Right cardiac atrium (tissue), 5 donors: ENCODE measurements at places on chromosomes 3 and 15. TPM values are rescaled to one million over a fixed set of nuclear protein-coding genes. Genes with fewer than 3 reads are reported as not detected.

DNA sequence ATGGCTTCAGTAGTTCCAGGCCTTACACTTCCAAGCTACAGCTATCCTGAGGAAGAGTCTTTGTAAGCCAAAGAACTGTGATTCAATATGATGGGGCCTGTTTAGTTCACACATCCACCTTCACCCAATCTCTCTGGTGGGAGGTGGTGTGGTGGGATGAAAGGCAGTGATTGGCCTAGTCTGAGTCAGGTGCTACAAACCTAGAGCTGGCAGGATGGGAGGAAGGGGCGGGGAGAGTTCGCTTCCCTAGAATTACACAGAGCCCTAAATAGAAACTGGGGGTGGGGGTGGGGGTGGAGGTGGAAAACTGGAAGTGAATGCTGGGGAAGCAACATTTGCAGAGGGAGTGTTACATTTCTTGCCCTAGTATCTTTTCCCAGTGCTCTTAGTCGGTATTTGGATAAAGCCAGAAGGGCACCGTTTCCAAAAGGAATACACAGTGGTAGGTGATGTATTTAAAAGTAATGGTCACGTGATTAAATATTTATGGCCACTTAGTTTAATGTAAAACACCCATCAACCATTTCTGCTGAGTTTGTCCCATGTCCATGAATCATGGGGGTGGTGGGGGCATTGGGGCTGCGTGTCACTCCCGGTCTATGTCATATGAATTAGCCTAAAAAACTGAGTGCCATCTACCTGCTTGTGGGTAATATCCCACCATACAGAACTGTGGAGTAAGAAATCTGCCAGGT is 247.6 kb upstream of the PROK2 start:
- no peak for DNase-seq

GRCh38 chr3:49434731-49435130 is 5.6 kb upstream of the NICN1 start:
- DNase-seq, result no peak

DNA sequence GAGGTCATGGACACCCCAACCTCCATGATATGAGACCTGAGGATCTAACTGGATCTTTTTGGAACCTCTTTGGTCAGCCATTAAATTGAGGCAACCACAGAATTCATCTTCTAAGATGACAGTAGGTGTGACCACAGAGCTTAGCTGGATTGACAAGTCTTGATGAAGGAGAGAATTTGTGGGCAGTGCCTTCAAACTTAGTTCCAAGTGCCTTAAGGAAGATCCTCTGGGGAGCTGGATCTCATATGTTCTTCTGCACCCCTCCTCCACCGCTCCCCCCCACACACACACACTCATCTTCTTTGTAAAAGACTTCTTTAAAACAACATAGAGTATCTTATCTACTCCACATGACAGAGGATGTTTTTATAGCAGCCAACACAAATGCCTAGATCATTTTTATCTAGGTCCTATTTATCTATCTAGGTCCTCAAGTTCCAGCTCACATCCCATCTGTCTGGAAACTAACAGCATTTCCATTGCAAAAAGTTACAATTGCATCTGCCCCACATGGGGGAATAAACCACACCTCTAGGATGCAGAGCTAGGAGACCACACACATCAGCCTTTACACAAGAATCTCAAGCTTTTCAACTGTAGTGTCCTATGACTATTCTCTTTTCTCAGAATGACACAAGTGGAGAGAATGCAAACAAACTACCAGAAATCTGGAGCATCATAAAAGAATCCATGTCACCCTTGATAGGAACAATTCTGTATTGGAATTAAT is 37.4 kb downstream of the WWTR1 start:
- DNase-seq, result no peak

- DNase-seq, result no peak
These were observed 263.4 kb downstream of the MCTP2 start for GRCh38 chr15:94494732-94495131.

The CPNE9 gene
- not detected for total RNA-seq

GRCh38 chr3:179297971-179298725 is 24.7 kb upstream of the ZNF639 start:
- DNase-seq, result no peak

GRCh38 chr3:168187233-168187632 is 91.5 kb upstream of the GOLIM4 start:
- no peak for DNase-seq

- no peak for DNase-seq
These were observed 29.4 kb upstream of the WNT5A start for GRCh38 chr3:55516392-55517030.

DNA sequence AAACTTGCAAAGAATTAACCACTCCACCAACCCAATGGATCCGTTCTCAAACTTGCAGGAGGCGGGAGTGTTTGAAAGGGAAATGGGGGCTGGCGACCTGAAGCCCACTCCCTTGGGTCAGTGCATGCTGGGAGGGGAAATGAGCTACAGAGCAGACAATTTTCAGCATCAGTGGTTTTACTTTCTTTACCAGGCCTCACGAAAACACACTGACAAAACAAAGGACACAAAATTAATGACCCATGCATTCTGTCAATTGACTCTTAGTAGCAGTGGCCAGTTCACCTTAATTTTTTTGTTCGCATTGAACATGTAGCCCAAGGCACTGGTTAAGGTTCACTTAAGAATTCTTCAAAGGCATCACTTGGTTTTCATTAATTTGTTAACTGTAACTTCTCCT is 413.5 kb downstream of the MECOM start:
- DNase-seq, result no peak

- no peak for DNase-seq
These were observed 503.6 kb downstream of the UNC13C start for GRCh38 chr15:54481819-54482218.
